Suppressor macrophage treated with lipopolysaccharide for 4 hours (primary cell): ENCODE measurements at places on chromosomes 6 and 20.

- DNase-seq: no peak
Observed at GRCh38 chr20:1204576-1204975, 1.3 kb downstream of the C20orf202 start.

GRCh38 chr20:2230726-2231488 lies 64.9 kb upstream of the TGM3 start:
- DNase-seq: no peak

DNA sequence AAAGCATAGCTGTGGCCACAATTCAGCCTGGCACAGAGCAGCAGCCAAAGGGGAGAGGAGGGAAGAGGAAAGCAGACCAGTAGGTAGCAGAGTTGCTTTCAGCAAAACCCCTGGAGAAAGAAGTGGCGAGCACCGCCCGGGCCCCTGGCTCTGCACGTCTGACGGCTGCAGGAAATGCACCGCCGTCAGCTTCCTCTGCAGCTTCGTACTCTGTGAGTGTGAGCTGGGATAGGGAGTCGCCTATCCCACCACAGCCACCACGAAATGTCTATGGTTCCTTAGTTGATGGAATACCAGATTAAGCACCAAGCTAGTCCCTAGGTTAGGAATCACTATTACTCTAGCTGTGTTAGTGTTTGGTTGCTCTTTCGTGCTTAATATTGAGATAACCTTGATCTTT lies 79.9 kb upstream of the NAA20 start:
- DNase-seq: peak; percentile 68

- no peak for DNase-seq
Observed at GRCh38 chr20:35883336-35883777, 70.9 kb downstream of the SCAND1 start.

GRCh38 chr6:150940941-150941340 lies 75.4 kb downstream of the MTHFD1L start:
- DNase-seq: peak; percentile 24

- no peak for DNase-seq
Observed at GRCh38 chr20:4769328-4769727, 47.6 kb downstream of the PRND start.

- DNase-seq: no peak
Observed at GRCh38 chr6:40042232-40042631, 108.0 kb upstream of the MOCS1 start.

- no peak for DNase-seq
Observed at GRCh38 chr6:143522039-143522600, 10.6 kb upstream of the FUCA2 start.

- no peak for DNase-seq
Observed at GRCh38 chr20:54545676-54546358, 70.4 kb downstream of the DOK5 start.

DNA sequence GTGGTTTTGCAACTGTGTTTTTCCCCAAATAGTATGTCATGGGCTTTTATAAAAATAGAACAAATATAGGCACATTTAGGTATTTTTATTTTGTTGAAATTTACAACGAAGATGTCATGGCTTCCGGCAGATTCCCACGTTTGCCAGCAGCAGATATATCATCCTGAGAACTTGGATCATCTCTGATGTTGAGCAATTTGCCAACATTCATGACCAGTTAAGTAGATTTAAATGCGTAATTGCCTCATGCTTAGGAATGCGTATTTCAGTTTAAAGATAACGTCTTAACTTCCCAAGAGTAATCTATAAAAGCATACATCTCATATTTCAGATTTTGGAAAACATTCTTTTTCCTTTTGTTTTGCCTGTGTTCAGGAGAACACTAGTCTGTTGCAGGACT lies 457.8 kb downstream of the QKI start:
- DNase-seq: no peak
